Spinal cord (tissue), 10 donors: ENCODE measurements at places on chromosomes 3 and 15.

DNA sequence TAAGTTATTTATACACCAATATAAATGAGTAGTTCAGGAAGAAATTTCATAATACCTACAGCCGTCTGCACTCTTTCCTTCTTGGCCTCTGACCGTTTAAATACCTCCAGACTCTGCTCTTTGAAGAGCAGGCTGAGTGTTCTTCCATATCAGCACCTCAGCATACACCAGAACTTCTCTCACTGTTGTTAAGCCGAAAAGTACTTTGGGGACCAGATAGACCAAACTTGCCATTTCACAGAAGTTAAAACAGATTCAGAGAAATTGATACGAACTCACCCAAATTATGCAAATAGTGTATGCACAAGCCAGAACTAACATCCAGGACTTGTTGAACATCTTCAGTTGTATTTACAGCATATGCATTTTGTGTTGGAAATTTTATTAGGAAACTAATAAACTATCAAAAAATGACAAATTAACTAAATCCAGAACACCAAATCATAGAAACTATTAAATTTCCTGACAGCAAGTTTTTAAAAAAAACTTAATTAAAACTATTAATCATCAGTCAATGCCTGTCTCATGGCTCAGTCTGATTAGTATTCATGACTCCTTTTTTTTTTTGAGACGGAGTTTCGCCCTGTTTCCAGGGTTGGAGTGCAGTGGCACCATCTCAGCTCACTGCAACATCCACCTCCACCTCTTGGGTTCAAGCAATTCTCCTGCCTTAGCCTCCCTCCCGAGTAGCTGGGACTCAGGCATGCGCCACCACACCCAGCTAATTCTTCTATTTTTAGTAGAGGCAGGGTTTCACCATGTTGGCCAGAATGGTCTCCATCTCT lies 24.1 kb downstream of the CGGBP1 start:
- DNase-seq = no peak

DNA sequence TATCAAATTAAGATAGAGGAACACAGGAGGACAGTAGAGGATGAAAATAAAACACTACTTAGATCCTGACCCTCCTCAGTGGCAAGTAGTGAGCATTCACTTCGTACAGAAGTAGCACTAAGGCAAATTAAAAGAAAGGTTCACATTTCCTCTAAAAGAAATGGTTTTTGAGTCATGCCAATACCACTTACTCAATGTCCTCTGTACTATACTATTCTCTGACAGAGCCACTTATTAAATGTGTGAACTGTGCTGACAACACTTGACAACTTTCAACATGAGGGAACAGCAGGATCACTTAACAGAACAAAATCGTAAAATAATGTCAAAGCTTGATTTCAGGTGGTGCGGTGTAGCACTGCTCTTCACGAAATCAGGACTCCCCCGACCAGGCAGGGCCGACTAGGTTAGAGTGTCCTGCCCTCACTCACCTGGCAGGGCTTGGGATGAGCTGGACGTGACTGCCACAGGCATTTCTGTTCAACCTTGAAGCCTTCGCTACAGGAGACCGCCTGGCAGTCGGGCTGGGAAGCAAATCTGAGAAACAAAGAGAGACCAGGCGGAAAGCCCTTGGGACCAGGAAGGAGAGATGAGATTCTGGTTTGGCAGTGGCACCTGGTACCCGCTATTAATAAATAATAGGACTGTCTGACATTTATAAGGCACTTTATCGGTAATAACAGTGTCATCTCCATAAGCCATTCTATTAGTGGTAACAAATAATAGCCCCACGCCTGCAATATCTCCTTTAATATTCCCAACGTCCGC lies 611 bp upstream of the SLC27A2 start:
- no peak for DNase-seq

DNA sequence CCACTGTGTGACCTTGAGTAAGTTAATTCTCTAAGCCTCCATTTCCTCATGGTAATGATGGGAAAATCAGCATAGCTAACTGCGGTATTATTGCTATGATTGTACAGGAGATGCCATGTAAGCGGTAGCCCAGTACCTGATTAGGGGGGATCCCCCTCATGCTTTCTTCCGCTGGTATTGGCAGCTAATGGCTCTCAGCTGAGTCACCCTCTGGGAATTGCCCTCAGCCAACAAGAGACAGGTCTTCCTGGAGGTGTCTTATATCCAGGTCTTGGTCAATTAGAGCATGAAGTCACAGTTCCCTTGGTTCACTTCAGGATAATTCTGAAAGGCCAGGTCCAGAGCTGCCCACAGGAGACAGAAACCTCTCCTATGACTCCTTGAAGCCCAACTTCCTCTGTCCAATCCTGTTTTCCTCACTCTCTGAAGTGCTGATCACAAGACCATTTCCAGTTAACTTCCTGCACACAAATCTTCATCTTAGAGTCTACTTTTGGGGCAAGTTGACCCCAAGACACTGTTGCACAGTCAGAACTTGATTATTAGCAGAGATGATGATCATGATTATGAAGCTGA lies 724.7 kb upstream of the ZNF385D start:
- DNase-seq = no peak

DNA sequence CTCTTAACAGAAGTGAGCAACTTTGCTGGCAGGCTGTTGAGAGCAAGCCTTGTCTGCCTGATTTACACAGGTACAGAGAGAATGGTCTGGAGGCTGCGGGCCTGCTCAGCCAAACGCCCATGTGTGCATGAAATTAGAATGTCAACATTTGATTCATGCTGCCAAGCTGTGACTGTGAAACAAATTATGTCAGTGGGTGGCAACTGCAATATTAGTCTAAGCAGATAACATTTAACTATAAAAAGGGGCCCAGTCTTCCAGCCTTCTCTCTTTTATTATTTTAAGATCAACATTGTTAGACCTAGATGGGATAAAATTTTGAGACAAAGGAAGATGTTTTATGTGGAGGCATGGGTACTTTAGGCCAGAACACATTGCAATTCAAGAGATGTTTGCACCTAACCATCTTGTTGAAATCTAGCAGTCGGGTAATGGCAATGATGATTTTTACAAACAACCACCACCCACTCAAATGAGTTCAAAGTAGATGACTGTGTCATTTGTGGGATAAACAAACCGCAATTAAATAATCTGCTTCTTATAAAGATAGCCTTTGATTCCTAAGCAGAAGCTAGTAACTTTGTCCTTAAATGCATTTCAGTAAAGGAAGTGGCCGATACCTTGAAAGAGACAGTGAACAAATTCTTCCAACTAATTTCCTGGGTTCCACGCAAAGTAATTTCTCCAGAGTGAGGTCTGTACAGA lies 70.2 kb downstream of the FOXB1 start:
- DNase-seq = no peak

- peak; percentile 28 for DNase-seq
These were observed 145.4 kb downstream of the PDZRN3 start for GRCh38 chr3:73479325-73479724.

GRCh38 chr3:35737080-35737479 lies 97.8 kb downstream of the ARPP21 start:
- DNase-seq = no peak

DNA sequence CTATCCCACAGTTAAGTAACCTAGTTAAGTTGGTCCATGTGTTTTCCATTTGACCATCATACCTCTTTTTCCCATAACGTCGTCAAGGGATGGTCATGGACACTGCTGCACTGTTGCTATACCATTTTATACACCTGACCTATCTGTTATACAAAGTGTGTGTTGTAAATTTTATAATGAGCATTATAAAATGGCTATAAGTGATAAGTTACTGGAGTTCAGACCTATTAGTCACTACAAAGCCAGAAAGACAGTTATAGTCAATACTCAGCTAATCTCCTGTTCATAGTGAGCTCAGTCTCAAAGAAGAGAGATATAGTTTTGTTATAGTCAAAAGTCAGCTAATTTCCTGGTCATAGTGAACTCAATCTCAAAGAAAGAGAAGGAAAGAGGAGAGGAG lies 18.9 kb upstream of the CTNNB1 start:
- DNase-seq = no peak

- no peak for DNase-seq
These were observed 319.2 kb downstream of the FGF12 start for GRCh38 chr3:192408007-192408646.

DNA sequence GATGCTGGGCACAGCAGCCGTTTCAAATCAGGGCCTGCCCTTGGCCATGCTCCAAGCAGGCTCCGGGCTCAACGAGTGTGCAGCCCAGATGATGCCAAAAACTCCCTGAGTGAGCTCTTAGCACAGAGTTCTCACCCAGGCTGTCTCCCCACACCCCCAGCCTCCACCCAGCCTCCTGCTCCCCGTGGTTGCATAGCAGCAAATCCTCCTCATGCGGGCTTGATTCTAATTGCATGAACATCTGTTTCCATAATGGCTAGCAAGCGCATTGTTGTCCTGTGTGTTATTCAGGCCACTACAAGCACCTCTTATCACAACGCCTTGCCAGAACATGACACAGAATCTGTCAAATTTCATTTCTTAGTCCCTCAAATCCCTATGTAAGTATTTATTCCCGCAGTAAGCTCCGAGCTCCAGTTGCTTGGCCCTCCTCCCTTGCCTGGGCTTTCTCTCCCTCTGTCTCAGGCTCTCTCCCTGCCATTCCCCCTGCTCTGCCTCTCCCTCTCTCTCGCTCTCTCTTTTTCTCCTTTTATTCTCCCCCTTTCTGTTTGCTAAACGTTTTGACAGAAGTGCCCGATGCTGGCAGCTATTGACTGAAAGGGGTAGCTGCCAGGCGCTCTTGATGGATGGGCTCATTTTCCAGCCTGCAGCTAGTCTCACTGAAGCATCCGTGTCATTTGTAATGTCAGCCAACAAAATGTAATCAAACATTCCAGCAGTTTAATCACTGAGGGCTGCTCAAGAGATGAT lies 306.5 kb downstream of the IL20RB start:
- peak; percentile 86 for DNase-seq

GRCh38 chr15:45589256-45589655 lies 2.1 kb downstream of the BLOC1S6 start:
- DNase-seq = no peak

DNA sequence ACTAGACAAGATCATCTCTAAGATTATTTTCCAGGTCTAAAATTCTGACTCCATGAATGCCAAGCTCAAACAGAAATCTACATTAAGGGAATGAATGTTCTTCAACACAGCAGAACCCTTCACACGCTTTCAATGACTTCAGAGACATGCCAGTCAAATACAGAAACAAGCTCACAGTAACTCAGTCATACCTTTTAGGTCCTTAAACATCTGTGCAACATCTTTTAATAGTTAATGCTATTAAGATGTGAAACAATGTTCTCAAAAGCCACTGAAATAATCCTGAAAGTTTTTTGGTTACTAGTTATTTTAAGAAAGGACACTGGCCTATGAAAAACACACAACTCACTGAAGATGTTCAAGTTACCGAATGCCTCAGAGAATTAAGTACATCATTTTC lies 2.5 kb downstream of the DLG1 start:
- no peak for DNase-seq

DNA sequence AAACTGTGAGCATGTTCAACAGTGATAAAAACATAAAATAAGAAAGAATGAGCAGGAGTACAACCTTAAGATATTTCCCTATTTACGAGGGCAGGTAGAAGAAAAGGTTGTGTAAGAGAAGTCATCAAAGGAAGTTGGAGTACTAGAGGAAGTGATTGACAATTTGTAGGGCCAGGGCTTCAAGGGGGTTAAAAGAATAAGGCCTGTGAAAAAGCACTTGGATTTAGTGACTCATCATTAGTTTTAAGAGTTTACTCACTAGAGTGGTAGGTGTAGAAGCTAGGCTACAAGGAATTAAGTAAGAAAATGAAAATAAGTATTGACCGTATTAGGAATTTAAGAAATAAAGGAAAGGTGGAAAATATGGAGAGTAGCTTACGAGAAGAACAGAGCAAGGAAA lies 23.6 kb downstream of the KCNMB3 start:
- no peak for DNase-seq

DNA sequence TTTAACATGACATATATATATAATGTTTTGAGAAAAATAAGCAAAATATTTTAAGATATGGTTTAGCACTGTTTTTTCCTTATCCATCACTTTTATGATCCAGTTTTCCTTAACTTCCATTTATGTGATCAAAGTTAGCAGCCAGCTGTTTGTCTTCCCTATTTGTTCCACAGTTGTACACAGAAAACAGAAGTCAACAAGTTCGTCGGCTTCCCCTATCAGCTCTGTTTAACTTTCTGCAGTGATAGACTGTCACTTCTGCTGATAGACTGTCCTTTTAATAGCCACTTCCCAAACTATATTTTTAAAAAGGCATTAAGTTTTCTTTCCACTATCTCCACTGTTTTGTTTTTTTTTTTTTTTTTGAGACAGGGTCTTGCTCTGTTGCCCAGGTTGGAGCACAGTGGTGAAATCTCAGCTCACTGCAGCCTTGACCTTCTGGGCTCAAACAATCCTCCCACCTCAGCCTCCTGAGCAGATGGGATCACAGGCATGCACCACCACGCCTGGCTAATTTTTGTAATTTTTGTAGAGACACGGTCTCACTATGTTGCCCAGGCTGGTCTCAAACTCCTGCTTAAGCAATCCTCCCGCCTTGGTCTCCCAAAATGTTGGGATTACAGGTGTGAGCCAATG lies 7.2 kb downstream of the FSD2 start:
- DNase-seq = no peak

DNA sequence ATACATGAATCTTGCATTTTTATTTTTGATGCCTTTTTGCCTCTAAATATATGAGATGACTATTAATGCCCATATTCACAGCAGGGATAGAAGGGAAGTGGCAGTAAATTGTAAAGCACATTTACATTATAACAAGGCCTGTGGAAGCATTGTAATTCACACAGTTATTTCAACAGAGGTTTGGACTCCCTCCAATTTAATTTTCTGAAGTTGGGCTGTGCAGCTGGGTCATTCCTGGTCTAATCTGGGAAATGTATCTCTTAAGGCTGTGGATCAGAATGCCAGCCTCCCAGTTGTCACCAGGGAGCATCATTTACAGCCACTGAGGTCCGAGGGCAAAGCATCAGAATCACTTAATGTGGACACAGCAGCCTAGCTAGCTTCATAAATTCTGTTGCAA lies 434.5 kb downstream of the MFSD1 start:
- no peak for DNase-seq

GRCh38 chr3:179771797-179772196 lies 119.0 kb downstream of the USP13 start:
- DNase-seq = no peak

GRCh38 chr15:77001351-77001750 lies 6.4 kb downstream of the PSTPIP1 start:
- no peak for DNase-seq

DNA sequence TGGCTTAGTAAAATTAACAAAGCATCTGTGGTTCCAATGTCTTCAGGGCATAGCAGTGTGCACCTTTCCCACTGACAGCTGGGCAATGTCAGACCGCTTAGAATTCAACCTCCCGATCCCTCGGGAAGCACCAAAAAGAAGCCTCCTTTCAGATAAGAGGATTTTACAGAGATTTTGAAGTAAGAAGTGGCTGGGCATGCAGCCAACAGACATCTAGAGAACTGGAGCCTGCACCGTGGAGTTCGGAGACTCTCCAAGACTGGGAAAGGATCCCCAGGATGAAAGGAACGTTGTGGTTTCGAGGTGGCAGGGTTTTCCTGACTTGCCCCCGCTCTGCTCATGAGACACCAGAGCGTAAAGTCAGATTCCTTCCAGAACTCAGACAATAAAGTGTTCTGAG lies 5.3 kb downstream of the FAM174B start:
- no peak for DNase-seq

GRCh38 chr15:44779761-44780160 lies 43.4 kb downstream of the TRIM69 start:
- no peak for DNase-seq

- DNase-seq = no peak
These were observed 51.3 kb upstream of the FBN1 start for GRCh38 chr15:48696627-48697312.

- no peak for DNase-seq
These were observed 148.7 kb downstream of the SI start for GRCh38 chr3:164929642-164930041.

- DNase-seq = no peak
These were observed 15.3 kb downstream of the SNX1 start for GRCh38 chr15:64110950-64111678.
